ENCODE measurements at places on chromosomes 4 and X. TPM values are rescaled to one million over a fixed set of nuclear protein-coding genes. Genes with fewer than 3 reads are reported as not detected.

DNA sequence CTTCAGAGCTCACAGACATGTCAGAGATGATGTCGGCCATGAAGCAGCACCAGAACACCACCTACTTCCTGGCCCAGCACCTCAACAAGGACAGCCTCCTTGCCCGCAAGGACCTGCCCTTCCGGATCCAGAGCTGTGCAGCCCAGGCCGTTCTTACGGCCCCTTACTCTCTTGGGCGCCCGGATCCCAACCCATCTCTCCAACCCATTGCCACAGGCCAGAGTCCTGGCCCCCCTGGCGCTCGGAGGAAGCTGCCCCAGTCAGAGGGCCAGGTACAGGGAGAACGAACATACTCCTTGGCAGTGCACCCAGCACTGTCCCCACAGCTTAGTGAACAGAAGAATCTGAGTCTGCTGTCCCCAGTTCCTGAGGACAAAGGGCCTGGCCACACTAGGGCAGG is 27.9 kb upstream of the PRPS1 start:
- no peak for DNase-seq

GRCh38 chr4:73929278-73929677 is 52.5 kb downstream of the PF4 start:
- DNase-seq, result no peak

DNA sequence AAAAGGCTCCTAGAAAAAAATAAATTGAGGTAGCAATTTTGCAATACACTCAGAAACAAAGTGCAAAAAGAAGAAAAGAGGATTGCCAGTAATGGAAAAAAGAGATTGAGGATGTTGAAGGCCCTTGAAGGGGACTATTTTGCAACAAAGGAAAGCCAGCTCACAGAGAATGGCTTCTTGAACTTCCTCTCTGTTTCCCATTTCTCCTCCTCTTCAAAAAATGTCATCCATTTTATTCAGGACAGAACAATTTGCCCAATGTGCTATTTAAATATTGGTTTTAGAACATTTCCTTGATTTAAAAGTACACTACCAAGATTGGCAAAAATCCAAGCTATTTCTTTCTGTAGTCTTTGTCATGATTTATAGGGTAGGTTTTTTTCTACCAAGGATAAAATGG is 60.2 kb downstream of the GASK1B start:
- DNase-seq, result no peak

GRCh38 chr4:176758731-176759130 is 34.0 kb downstream of the VEGFC start:
- DNase-seq, result no peak

Gene ABCG2
- 2.3 TPM for total RNA-seq

Gene HSD17B11
- total RNA-seq, result 28.2 TPM

Gene RUFY3
- 103 TPM for total RNA-seq
